C1 segment of cervical spinal cord (tissue), 14 donors: ENCODE measurements at places on chromosomes 12 and 14.

GRCh38 chr14:100252684-100253083 is 13.7 kb downstream of the YY1 start:
- no peak for DNase-seq

DNA sequence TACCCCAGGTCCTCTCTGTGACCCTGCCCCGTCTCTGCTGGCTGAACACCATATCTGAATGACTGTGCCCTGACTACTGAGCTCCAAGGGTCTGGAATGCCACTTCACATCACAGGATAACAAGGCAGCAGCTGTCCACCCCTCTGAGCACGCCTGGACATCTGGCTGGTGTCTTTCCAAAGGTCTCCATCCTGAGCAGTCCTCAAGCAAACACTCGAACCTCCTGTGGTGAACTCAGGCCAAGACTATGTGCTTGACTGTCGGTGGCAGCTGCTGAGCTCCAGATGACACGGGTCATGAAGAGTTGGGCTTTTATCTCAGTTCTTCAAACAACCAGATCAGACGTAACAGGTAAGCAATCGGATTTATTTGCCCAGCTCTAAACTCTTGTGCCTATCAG is 117.2 kb upstream of the BCL2L14 start:
- no peak for DNase-seq

DNA sequence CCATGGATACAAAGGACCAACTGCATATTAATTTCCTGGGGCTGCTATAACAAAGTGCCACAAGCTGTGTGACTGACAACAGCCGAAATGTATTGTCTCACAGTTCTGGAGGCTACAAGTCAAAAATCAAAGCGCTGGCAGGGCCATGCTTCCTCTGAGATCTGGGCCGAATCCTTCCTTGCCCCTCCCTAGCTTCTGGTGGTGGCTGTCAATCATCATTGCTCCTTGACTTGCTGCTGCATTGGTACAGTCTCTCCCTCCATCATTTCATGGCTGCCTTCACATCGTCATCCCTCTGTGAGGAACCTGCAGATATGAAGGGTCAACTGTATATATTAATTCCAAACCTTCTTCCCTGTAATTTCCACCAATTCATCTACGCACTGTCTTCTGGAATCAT is 118.3 kb downstream of the EXOC5 start:
- DNase-seq = no peak

GRCh38 chr14:95233702-95234241 is 76.4 kb upstream of the DICER1 start:
- DNase-seq = no peak

DNA sequence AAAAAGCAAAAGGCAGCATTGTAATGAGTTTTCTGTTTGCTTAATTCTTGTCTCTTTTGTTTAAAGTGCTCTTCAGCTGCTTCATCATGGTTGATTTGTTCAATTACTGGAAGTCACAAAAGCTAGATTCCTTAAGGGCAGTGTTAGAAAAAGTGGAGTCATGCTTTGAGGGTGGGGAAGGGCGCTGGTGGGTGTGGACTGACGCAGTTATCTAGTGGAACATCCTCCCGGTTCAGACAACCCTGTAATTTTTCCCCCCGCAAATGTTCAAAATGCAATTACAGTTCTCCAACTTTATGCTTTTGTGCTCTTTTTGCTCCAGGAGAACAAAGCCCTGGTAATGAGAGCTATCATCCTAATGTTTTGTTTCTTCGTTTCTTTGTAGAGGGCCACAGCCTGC is 2.1 kb downstream of the AKAP6 start:
- peak; percentile 9 for DNase-seq

DNA sequence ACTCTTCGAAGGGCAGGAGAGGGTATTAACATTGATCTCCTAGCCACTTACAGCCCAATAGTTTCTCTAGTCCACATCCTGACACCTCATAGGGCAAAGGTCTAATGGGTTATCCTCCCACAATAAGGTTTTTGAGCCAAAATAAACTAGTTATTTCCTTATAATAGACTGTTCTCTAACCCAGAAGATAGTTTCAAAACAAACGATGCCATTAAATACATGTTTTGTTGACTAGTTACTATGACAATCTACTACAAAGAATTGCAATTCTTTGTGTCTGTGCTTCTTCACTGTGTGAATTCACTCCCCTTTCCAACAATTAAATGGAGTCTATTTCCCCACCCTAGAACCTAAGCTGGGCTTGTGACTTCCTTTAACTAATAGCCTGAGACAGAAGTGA is 6.4 kb upstream of the ACTR10 start:
- DNase-seq = no peak
